ENCODE measurements at places on chromosomes 6 and 20.

GRCh38 chr6:48032151-48032550 is 78.8 kb downstream of the PTCHD4 start:
- DNase-seq, result no peak

GRCh38 chr6:42819803-42820511 is 38.1 kb downstream of the BICRAL start:
- no peak for DNase-seq

DNA sequence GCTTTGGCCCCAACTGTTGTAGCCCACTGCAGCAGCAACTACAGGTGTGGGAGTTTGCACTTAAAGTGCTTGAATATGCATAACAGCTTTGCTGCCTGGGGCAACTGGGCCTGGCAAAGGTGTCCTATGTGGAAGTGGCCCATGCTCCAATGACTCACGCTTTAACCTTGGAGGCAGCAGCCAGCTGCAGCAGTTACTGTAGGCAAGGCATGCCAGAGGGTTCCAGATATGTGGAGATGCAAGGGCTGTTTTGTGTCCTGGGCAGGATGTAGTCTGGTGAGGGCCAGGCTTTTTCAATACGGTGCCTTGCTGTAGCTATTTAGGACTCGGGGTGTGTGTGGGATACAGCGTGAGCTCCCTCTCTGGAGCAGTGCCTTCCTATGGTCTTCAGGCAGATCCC is 150.3 kb downstream of the NKAIN2 start:
- DNase-seq, result no peak

DNA sequence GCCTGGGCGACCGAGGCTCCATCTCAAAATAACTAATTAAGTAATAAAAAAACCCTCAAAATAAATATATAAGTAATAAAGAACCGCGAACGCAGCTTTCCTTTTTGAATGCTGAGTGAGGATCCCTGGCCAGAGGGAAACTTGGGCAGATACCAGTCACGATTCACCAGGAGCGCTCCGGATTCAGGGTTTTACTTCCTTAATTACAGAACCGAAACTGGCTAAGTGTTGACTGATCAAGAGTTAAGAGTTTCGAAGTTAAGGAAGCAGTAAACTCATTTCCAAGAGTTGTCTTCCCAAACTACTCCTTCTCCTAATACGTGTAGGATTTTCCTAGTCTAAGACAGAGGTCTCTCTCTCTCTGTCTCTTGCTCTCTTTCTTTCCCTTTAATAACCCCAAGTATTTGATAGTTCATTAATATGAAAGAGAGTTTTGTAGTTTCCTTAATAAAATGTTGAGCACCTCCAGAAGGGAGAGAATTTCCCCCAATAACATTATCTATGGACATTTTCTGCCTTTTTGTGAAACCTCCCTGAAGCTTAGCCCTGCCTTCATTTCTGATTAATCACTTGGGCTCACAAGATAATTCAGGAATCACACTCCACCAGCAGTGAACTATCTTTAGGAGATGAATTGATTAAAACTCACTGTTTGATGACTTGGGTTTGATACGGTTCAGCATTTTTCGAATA is 61.4 kb upstream of the ZNF217 start:
- no peak for DNase-seq

DNA sequence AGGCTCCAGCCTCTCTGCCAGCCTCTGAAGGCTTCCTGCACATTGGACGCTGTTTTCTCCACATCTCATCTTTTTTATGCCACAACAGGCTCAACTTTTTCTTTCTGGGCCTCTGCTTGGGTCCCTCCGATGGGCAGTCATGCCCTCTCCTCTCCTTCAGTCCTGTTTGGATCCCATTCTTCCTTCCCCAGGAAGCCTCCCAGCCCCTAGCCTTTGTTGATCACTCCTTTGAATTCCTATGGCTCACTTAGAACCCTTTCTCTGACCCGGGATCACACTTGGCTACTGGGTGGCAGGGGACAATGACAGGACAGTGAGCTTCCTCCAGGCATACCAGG is 4.5 kb downstream of the SLA2 start:
- DNase-seq, result no peak

GRCh38 chr20:19987046-19987445 is 30.1 kb upstream of the NAA20 start:
- DNase-seq, result no peak

Measured in gastrocnemius medialis (tissue), 4 donors.